Activated T-helper 1 cell treated with anti-CD3 and anti-CD28 coated beads, Interleukin-2, amount 50 U/mL, for 16 hours (primary cell): ENCODE measurements at places on chromosomes 11 and 22.
A peak's percentile ranks its signal among the peaks of the same experiment; 100 is the strongest.

GRCh38 chr11:119103793-119104192 is 2.1 kb upstream of the DPAGT1 start:
- DNase-seq, result no peak

- DNase-seq, result no peak
These were observed 135.8 kb upstream of the SPON1 start for GRCh38 chr11:13826505-13827278.

GRCh38 chr11:62553839-62554361 is 7.3 kb upstream of the AHNAK start:
- no peak for DNase-seq

GRCh38 chr11:122082205-122082604 is 33.8 kb downstream of the BLID start:
- DNase-seq, result no peak

- no peak for DNase-seq
These were observed 90.3 kb downstream of the MTMR3 start for GRCh38 chr22:29973269-29973668.

- DNase-seq, result no peak
These were observed 58.2 kb downstream of the ZNF280B start for GRCh38 chr22:22450343-22450839.

- no peak for DNase-seq
These were observed 99.3 kb downstream of the FDX1 start for GRCh38 chr11:110529043-110529442.

DNA sequence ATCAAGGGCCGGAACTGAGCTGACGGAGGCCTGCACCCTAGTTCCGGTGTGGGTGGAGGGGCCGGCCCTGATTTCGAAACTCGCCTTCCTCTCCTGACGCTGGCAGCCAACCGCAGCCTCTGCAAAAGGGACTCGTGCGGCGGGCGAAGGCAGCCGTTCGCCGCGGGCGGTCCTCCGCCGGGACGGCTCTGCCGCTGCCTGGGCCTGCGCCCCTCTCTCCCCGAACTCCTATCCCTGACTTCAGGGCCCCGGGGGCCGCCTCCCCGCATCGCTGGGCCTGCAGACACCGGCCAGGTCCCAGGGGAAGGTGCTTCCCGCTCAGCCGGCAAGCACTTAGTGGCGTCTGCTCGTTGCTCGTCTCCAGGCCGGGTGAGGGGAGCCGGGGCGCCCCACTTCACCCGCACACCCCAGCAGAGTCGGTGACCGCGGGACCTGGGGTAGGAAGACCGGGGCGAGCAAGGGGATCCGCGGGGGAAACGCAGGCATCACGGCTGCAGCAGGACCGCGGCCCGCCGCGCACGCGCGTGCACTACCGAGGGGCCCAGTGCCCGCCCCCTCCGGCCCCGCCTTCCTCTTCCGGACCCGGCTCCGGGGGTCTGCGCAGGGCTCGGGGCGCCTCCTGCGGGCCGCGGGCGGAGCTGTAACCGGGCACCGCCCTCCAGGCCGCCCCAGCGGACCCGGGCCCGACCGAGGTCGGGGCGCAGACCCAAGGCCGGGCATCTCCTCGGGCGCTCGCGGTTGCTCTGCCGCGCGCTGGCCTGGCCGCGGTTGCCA is 464 bp upstream of the ANKRD13D start:
- peak; percentile 78 for DNase-seq

DNA sequence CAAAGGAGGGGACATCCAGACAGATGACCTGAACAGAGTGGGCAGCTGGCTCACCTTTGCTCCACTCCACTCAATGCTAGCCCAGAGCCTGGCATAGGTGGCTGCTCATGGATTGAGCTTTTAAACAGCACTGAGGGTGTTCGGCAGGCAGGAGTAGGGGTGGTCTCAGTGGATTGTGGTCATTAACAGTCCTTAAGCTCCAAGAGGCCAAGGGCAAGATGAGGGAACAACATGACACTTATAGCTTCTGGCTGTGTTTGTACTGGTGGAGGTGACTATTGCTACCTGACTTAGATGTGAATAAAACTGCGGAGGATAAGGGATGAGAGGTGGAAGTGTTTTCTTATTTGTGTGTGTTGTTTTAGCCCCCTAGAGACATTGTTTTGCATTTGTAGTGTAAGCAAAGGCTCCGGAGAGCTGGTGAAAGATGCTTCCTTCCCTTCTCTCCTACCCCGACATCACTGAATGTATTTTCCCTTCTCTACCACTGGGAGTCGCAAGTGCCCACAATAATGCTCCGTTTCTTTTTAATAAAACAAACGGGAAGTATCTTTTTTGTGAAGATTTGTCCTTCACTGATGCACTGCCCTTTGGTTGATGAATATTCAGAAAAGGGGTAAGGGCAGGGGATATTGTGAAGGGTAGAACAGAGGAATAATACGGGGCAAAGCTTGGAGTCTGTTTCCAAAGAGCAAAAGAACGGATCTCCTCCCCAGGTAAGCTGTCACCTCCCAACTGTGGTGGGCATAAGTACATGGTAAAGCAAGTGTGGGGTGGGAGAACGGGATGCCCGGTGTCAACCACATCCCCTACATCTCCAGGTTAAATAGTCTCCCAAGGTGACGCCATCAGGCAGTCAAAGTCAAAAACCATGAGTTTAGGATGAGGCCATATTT is 27.5 kb upstream of the MTNR1B start:
- no peak for DNase-seq

GRCh38 chr22:17924076-17924475 is 100.3 kb downstream of the MICAL3 start:
- DNase-seq, result no peak

GRCh38 chr11:120404495-120404894 is 68.3 kb downstream of the ARHGEF12 start:
- DNase-seq, result no peak

DNA sequence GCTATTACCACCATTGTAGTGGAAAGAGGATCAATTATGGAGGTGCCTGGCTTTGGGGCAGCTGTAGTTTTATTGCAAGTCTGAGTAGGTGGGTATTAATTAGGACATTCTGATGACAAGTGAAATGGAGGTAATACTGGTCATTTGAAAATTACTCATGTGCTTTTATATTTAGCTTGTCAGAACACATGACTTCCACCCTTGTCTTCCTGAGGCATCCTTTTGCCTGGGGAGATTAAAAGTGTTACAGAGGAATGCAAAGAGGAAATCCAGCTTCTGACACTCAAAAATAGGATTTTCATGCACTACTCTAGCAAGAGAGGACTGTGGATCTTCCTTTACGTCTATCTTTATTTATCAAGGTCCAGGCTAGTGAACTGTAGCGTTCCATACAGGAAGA is 44.7 kb upstream of the CAPRIN1 start:
- DNase-seq, result no peak

DNA sequence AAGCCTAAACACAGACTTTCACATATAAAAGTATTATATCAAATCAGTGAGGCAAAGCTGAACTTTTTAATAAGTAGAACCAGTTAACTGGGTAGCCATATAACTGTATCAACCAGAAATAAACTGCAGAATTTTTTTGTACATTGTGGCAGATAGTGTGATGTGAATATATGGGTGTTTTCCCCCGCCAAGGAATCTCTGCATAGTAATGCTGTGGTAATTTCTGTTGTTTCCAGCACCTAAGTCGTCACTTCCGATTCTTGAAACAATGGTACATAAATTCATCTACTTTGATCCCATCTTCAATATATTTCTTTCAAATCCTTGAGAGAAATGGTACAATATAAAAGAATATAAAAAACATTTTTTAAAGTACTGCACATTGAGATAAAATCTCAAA is 39.6 kb downstream of the NARS2 start:
- DNase-seq, result no peak

GRCh38 chr11:123111465-123111864 is 49.5 kb upstream of the HSPA8 start:
- no peak for DNase-seq

GRCh38 chr11:95277868-95278267 is 46.9 kb upstream of the SESN3 start:
- no peak for DNase-seq

DNA sequence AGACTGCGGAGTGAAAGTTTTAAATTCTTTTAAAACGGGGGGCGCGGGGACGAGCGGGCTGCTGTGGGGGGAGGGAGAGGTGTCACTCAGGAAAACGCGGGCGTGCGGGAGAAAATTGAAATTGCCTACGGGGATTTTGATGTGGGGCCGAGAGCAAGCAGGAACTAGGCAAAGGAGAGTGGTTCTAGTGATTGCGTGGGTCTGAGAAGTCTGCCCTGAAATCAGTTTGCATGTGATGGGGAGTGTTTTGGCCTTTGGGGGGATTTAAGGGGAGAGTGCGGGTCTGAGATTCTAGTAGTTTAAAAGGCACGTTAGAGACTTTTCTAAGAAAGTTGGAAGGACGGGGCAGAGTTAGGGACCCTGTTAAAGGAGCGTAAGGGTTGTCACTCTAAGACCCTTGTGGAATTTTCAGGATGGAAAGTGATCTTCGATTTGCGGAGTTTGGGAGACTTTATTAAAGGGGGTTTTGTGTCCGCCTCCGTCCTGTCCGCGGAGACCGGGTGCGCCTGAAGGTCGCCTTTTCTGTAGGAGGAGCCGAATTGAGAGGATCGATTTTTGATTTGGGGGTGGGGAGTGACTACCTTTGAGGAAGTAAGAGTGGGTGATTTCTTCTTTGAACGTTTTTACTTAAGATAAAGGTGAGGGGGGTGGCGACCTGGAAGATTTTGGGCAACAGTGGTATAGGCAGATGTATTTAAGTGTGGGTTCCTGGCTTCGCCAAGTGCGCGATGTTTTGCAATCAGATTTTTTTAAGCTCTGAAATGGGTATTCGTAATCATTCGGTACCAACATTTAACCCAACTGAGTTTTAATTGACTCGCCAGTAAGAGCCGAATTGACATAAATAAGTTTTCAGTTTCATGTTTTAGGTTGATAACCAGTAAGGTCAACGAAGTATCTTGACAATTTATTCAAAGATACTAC is 1.1 kb downstream of the EED start:
- no peak for DNase-seq

DNA sequence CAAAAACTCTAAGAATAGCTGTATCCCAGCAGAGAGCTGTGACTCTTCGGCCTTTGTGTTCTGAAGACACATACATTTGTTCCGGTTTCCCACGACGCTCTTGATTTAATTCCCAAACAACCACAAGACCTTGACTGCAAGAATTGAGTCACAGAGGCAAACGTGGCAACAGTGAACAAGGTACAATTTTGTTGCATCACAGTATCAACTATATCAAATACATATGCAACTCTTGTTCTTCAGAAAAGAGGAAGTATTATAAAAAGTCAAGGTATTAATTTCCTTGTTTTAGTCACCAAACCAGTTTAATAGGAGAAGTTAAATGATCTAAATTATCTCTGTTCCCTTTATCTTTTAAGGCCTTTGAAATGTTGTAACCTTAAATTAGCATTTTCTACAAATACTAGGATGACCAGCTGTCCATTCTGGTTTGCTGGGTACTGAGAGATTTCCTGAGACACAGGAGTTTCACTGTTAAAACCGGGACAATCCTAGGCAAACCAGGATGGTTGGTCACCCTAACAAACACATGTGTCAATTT is 11.1 kb downstream of the HPS5 start:
- no peak for DNase-seq

- DNase-seq, result no peak
These were observed 20.3 kb upstream of the FGF3 start for GRCh38 chr11:69839516-69839915.

- DNase-seq, result no peak
These were observed 664 bp downstream of the DDB2 start for GRCh38 chr11:47215366-47215910.

GRCh38 chr22:37485395-37486223 is 575 bp downstream of the MFNG start:
- DNase-seq, result no peak

DNA sequence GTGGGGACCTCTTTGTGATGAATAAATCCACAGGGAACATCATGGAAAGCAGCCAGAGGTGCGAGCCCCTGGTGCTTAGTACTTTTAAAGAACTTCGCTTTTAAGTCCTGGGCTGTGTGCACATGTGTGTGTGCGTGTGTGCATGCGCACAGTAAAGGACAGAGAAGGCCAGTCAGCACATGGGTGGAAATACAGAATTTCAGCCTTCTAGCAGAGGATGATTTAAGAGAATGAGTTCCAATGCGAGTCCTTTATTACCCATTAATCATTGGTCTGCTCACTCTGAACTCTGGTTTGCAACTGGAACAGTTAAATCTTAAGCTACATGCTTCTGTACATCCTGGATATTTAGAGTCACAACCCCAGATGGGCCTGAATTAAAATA is 18.9 kb downstream of the TEAD1 start:
- no peak for DNase-seq

DNA sequence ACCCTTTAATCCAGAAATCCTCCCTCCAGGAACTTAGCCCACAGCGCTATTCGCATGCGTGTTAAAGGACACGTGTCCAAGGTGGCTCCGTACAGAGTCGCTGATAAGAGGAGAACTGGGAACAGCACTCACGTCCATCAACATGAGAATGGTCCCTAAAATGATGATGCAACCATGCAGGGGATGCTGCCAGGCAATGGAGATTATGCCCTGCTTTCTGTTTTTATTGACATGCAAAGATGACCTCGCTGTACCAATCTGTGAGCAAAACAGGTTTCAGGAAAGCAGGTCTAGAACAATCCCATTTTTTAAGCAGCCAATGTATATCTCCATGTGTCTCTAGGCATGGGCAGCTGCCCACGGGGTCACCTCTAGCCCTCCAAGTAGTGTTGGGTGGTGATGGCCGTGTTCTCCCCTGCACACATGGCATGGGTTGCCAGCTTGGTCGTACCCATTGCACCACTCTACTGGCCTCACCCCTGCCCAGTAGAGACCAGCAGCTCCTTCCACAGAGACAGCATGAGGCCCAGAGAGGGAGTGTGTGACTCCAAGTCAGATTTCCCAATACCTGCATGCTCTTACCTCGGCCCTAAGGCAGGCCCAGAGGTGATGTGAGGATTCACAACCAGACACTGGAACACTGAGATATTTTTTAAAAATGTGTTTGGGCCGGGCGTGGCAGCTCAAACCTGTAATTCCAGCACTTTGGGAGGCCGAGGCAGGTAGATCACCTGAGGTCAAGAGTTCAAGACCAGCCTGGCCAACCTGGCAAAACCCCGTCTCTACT is 68.3 kb upstream of the LINC01488 start:
- no peak for DNase-seq

GRCh38 chr11:13206086-13206640 is 71.4 kb upstream of the BMAL1 start:
- no peak for DNase-seq

DNA sequence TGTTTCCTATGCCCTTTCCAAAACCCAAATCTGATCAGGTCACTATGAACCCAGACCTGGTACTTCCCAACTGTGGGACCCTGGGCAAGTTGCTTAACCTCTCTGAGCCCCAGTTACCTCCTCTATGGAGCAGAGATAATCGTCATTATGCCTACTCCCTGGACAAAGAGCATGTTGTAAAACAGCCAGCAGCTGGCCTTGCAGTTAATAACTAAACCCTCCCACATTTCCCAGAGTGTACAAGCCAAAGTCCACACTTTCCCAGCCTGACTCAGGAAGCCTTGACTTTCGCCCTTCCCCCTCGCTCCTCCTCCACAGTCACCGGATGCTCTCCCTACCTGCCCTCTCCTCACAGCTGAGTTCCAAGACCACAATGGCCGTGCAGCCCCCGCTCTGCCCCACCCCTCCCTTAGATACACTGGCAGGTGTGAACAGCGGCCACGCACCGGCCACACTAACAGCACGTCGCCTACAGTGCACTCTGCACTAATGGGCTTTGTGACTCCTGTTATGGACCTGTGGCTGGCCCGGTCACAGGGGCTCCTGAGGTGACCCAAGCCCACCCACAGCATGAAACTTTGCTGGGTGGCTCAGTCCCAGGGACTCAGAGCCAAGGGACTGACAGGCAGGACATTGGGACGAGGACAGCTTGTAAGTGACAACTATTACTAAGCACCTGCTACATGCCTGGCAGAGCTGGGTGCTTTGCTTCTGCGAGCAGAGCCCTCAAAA is 15.6 kb upstream of the MFNG start:
- no peak for DNase-seq
